M059J (cell line): ENCODE measurements at places on chromosomes 5 and 9.

GRCh38 chr9:137076636-137077009 lies 694 bp upstream of the UAP1L1 start:
- DNase-seq, result no peak

DNA sequence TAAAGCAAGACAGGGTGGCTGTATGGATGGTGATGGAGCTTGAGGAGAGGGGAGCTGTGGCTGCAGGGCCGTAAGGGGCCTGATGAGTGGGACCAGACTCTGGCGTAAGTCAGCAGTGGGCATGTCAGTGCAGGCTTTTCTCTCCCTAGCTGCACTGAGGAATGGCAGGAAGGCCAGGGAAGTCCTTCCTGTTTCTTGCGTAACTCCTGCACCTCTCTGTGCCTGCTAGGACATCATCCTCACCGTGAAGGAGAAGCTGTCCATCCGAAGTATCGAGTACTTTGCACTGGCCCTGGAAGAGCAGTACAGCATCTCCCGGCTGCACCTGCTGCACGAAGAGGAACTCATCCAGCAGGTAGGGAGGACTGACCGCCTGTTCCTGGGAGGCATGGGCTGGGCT lies 24.1 kb upstream of the TRMT10B start:
- no peak for DNase-seq

GRCh38 chr5:71922584-71923106 lies 184.6 kb upstream of the MAP1B start:
- DNase-seq, result peak; percentile 92

DNA sequence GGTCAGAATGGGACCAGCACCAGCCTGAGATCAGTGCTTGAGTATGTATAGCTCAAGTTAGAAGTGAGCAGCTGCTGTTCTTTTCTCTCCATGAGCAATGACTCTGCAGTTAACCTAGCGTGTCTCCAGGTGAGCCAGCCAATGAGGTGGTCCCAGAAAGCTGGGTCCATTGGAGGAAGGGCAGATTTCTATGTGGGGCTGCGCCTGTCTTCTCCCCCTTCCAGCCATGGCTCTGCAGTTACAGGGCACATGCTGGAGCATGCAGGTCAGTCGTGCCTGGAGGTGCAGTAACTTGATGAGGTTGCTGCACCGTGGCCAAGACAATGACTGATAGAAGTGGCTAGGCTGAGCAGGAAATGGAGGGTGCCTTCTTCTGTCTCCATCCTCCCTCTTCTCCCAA lies 29.6 kb upstream of the CXCL14 start:
- DNase-seq, result no peak

- DNase-seq, result peak; percentile 42
Measured at GRCh38 chr5:134246771-134247427, 21.0 kb upstream of the PPP2CA start.

- peak; percentile 26 for DNase-seq
Measured at GRCh38 chr5:173180331-173180730, 36.0 kb downstream of the BNIP1 start.

DNA sequence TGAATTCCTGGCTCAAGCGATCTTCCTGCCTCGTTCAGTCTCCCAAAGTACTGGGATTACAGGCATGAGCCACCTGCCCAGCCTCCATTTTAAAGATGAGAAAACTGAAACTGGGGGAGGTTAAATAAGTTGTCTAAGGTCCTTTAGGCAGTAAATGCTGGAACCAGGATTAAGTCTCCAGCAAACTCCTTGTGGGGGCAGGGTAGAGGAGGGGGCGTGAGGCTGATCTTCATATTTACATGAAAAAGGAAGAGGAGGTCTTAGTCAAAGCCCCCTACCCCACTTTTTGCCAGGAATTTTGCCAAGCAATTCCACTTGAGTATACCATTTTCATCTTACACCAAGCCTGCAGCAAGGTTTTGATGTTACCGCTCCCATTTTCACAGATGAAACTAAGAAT lies 76.6 kb upstream of the NR4A3 start:
- no peak for DNase-seq

GRCh38 chr5:98721231-98721928 lies 52.1 kb upstream of the RGMB start:
- DNase-seq, result peak; percentile 50

DNA sequence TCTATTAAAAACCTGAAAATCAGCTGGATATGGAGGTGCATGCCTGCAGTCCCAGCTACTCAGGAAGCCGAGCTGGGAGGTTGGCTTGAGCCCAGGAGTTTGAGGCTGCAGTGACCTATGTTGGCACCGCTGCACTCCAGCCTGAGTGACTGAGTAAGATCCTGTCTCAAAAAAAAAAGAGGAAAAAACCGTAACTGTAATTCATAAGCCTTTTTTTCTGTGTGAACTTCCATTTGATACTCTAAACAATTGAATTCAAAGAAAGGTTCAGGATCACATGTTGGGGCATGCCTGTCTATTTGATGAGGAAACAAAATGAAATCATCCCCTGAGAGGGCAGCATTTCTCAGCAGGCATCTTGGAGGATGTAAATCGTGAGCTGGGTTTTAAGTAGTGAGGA lies 38.8 kb downstream of the ITGA2 start:
- DNase-seq, result peak; percentile 91

GRCh38 chr9:20906326-20906725 lies 125.1 kb downstream of the HACD4 start:
- DNase-seq, result no peak

DNA sequence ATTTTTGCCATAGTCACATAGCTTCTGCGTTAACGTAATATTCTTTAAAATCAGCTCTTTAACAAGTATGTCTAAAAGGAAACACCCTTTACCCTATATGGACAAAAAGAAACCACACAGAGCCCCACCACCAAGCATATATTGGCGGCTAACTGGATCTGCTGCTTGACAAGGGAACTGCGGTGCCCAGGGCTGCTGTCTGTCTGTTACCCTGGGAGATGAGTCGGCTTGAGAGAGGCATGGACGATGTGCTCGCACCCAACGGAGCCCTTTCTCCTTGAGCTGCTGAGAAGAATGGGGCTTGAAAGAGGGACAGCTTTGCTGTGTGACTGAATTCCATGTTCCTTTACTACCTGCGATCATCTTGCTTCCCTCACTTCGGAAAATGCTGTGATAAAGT lies 158.6 kb upstream of the SHB start:
- DNase-seq, result peak; percentile 55

- DNase-seq, result peak; percentile 3
Measured at GRCh38 chr5:5979761-5980537, 398.4 kb downstream of the MED10 start.

- DNase-seq, result no peak
Measured at GRCh38 chr9:121738968-121739367, 87.5 kb downstream of the DAB2IP start.

DNA sequence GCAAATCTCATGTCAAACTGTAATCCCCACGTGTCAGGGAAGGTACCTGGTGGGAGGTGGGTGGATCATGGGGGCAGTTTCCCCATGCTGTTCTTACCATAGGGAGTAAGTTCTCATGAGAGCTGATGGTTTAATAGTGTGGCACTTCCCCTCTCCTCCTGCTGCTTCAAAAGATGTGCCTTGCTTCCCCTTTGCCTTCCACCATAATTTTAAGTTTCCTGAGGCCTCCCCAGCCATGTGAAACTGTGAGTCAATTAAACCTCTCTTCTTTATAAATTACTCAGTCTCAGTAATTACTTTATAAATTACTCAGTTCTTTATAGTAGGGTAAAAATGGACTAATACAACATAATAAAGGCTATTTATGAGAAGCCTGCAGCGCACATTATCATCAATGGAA lies 7.1 kb upstream of the CNTRL start:
- DNase-seq, result no peak

DNA sequence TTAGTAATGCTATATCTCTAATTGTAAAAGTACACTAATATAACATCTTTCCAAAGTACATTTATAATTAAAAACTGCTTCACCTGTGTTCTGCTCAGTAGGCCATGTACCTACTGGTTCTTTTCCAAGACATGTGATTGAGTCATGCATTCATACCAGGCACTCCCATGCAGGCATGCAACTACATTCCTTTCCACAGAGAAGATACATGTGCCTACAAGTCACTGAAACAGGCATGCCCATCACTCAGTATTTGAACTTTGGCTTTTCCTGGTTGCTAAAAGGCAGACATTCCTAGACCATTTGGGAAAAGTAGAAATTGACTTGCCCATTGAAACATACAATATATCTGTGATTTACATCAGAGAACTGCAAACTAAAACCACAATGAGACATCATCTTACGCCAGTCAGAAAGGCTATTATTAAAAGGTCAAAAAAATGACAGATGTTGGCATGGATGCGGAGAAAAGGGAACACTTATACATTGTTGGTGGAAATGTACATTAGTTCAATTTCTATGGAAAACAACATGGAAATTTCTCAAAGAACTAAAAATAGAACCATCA lies 148.3 kb upstream of the MOCS2 start:
- DNase-seq, result no peak

DNA sequence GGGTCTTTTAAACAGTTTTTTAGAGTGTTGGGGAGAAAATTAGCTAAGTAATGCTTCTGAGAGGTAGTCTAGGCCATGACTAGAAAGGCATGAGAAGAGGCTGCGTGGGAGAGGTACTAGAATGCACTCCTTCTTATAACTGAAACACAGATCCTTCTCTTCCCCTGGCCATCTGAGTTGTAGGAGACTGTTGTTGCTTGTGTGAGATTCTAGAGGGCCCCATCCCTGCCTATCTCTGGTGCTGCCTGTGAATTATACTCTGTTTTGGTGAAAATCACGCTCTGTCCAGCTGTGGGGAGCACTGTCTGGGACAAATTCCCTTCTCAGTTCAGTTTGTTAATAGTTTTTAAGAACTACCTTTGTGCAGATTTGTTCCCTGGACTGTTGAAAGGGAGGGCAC lies 37.5 kb downstream of the MAP1B start:
- no peak for DNase-seq

GRCh38 chr5:107500840-107501239 lies 169.9 kb downstream of the EFNA5 start:
- DNase-seq, result no peak

DNA sequence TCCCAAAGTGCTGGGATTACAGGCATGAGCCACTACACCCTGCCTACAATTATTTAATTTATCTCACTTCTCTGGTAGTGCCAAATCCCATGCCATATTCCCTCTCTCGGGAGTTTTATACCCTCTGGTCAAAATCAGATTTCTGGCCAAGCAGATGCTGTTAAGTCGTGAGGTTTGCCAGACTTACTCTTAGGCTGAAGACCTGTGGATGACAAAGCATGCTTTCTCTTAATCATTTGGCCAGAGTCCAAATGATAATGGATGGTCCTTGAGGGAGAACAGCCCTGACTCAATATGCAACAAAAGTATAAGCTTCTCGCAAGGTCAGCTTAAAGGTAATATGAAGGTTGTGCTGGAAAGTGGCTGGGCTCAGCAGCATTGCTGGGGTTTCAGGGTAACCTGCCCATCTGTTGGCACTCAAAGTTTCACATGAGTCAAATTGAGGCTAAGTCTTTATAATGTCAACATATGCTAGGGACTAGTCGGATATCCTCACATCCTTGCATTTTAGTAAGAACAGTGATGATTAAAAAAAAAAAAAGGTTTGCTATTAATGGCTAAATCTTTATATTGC lies 280.1 kb downstream of the KIF4B start:
- no peak for DNase-seq

GRCh38 chr9:89684218-89684617 lies 79.4 kb downstream of the GADD45G start:
- no peak for DNase-seq

DNA sequence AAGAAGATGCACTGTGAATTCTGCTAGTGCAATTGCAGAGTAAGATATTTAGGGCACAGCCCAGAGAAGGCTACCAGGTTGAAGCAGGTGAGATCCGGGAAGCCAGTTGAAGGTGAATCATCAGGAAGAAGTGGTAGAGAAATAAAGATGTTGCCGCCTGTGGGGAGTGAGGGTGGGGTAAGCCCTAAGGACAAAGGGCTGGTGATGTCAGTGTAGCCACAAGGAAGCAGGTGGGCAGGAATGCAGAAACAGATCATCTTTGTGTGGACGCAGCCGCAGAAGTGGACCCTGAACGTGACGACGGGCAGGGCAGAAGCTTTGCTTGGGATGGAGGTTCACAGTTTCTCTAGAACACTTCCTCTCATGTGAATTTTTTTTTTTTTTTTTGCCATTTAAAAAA lies 164.2 kb downstream of the ACTL7B start:
- DNase-seq, result no peak

DNA sequence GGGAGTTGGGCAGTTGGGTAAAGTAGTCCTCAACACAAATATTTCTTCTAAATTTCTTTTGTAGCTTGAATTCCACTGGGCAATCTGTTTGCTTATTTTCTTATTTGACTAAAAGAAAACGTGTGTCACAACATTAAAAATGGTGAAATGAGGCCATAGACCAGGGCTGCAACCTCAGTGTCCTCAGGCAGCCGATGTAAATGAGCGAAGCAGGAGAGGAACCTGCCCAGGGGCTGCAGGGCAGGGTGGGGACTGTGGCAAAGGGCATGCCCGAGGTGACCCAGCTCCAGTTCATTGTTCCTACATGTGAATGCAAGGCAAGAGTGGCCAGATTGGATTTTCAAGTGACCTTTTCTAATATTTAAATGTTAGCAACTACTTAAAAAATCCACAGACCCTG lies 74.7 kb downstream of the TENT4A start:
- DNase-seq, result no peak

DNA sequence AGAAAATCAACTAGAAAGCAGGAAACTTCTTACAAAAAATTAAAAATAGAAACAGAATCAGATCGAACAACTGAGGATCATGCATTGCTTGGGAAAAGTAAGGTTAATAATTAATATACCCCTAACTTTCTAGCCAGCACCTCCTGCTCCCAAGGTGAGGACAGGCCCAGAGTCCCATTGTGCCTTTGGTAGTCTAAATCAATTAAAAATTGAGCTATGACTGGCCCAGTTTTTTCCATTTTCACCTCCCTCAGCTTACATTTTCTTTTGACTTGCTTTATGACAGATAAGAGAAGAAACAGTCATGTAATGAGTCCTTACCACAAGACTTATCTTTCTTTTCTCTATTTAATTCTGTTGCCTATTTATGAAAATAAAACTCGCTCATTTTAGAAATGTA lies 182.2 kb downstream of the RAB3C start:
- DNase-seq, result no peak

DNA sequence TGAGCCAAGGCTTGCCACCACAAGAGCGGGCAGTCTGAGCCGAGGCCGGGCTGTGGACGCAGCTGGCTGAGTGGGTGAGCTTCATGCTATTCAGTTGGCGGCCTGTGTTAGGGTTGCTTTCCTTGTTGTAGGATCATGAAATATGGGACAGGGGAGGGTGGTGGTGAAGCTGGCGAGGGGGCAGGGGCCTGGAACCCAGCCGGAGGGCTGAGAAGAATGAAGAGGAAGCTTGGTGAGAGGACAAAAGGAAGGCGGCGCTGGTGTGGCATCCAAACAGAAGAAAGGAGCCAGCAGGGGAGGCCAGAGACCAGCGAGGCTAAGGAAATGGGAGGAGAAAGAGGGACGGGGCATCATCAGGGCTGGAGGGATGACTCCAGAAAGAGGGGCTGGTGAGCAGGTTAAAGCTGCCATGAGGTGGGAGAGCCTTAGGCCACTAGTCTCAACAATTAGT lies 18.3 kb downstream of the RALGPS1 start:
- DNase-seq, result no peak

- peak; percentile 33 for DNase-seq
Measured at GRCh38 chr9:130039528-130040147, 3.4 kb downstream of the FNBP1 start.

GRCh38 chr5:146009020-146009419 lies 72.6 kb downstream of the SH3RF2 start:
- DNase-seq, result peak; percentile 75

- peak; percentile 75 for DNase-seq
Measured at GRCh38 chr9:12875191-12875590, 100.4 kb downstream of the LURAP1L start.

- DNase-seq, result no peak
Measured at GRCh38 chr5:37184748-37185364, 64.3 kb downstream of the CPLANE1 start.

GRCh38 chr5:80348171-80348570 lies 28.4 kb downstream of the SPZ1 start:
- no peak for DNase-seq
